ENCODE measurements at places on chromosomes 5 and 9.

GRCh38 chr9:133737774-133738639 is at the start of gene SARDH:
Gene SARDH (minus strand): TSS chr9:133738352. CDS start chr9:133734173, 4,179 bp downstream.
- DNase-seq: no peak

- DNase-seq: no peak
These were observed 5.1 kb upstream of the RALGDS start for GRCh38 chr9:133125941-133126696.

DNA sequence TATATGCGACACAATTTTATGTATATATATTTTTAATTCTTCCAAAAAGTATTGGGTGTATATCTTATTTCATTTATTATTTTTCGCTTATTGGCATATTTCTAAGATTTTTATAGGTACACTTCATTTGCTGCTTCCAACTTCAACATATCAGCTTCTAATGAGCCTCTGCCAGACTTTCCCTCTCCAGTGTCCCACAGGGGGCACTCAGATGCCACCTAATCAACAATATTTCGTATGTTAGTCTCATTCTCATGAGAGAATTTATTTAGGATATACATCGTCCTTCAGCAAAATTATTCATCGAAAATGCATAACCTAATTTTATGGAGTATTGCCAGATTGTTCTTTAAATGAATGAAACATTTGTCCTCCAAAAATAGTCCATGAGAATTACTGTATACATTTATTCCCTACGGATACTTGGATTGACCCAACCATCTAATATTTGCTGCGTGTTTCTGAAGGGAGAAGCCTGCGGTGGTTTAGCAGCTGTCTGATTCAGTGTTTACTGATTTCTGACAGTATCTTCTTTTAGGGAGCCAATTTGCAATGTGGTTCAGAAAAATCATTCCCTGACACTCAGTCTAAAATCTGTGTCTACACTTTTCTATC is 100.6 kb upstream of the SELENOP start:
- no peak for DNase-seq

DNA sequence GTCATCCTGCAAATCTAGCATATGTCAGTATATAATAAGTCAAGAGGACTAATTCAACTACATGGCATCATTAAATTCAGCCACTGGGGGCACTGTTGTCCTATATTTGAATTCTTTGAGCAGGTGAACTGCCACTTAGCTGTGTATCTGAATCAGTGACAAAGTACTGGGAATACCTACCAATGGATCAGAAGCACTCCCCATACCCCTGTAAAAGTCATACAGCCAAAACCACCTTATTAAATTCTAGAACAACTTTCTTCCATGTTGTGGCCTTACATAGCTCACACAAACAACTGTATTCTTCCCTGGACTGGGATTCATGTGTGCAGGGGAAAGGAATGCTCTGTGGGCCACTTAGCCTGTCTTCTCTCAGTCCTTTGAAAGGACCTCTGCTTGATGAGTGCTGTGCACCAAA is 57.4 kb upstream of the PLPP6 start:
- DNase-seq: peak; percentile 58

GRCh38 chr5:133432956-133433532 is 179.3 kb downstream of the FSTL4 start:
- no peak for DNase-seq

DNA sequence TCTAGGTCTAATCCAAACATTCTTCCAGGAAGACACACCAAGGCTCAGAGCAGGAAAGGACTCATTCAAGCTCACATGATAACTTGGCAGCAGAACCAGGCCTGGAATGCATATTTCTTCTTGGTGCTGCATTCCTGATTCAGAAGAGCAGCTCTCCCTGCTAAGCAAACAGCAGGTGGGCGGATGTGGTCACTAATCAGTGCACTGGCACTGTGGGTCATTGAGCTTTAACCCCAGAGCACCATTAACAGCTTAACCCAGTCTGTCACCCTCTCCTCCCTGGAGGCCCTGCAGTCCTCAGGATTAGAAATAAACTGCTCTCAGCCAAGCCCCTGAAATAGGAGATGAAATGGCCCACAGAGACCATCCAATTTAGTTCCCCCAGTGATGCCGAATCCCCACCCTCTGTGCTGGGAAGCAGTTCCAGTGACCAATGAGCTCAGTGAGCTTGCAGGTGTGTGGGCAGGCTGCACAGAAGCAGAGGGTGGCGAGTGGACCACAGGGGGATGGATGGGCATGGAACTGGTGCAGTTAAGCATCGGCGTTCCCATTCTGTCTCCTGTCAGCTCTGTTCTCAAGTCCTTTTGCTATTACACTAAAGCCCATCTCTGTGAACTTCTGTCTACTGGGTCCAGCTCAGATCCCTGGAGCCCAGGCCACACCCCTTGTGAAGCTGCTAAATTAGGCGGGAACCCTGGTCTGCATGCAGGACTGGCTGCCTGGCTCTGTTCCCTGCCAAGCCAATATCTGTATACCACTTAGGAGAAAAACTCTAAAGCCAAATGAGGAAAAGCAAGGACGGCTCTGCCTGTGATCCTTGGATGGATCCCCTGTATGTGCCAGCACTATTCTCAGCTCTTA is 16.6 kb upstream of the MEGF9 start:
- DNase-seq: no peak

GRCh38 chr5:134577022-134577795 is 51.7 kb downstream of the JADE2 start:
- DNase-seq: no peak

- no peak for DNase-seq
These were observed 109.3 kb downstream of the CRB2 start for GRCh38 chr9:123465304-123465703.

DNA sequence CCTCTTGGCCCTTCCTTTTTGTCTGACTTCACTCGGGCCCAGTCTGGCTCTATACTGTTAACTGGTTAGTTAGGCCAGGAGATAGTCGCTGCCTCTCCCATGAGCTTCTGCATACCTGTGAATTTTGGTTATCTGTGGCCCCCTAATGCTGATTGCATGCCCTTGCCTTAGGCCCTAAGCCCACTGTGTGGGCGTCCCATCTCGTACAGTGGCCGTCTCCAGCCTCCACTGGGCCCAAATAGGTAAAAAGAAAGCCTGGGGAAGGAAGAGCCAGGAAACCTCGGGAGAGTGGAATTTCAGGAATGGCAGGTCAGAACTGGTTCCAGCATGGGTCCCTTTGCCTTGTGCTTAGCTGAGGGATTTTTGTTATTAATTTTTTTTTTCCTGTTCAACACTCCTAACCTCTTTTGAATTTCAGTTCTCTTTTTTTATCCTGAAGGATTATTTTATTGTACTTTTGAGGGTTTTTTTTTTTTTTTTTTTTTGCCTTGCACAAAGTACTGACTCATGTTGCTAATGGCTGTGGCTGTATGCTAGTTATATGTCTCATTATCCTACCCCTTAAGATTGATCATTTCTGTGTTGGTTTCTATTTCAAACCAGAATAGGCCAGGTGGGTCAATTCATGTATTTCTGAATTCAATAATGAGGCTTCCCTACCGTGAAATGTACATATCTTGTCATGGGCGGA is 3.4 kb downstream of the PRRC2B start:
- DNase-seq: no peak

GRCh38 chr5:144451187-144451973 is 280.7 kb downstream of the KCTD16 start:
- no peak for DNase-seq

GRCh38 chr5:124747791-124748686 is 1.6 kb upstream of the ZNF608 start:
- no peak for DNase-seq

DNA sequence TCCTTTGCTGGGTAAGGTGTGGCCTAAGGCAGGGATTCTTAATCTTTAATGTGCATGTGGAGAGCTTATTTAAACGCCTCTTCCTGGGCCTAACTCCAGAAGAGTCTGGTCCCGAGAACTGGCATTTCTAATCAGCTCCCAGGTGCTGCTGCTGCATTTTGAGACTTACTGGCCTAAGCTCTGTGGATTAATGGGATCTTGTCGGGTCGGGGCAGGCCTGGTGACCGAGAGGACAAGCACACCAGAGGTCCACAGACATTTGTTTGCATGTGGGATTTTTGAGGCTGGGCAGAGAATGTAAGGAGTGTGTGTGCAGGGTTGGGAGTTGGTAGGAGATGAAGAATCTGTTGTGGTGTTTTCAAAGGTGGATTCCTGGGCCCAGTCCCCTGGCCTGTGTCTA is 95.0 kb upstream of the DAP start:
- DNase-seq: no peak

GRCh38 chr5:53962306-53962705 is 348.1 kb downstream of the ARL15 start:
- DNase-seq: no peak

DNA sequence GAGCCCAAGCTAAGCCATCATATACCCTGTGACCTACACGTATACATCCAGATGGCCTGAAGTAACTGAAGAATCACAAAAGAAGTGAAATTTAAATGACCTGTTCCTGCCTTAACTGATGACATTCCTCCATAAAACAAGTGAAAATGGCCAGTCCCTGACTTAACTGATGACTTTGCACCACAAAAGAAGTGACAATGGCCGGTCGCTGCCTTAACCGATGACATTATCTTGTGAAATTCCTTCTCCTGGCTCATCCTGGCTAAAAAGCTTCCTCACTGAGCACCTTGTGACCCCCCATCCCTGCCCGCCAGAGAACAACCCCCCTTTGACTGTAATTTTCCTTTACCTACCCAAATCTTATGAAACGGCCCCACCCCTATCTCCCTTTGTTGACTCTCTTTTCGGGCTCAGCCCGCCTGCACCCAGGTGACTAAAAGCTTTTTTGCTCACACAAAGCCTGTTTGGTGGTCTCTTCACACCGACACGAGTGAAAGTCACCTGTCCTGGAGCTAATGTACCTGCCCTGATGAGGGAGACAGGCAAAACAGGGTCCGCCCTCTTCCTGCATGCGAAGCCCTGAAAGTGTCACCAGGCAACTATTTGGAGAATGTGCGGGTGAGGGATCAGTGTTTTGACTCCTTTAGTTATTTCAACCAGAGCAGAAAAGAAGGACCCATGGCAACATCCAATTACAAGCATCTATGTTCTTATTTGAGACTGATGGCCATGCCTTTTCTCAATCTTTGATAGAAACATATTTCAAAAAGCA is 266.1 kb downstream of the SMARCA2 start:
- no peak for DNase-seq

DNA sequence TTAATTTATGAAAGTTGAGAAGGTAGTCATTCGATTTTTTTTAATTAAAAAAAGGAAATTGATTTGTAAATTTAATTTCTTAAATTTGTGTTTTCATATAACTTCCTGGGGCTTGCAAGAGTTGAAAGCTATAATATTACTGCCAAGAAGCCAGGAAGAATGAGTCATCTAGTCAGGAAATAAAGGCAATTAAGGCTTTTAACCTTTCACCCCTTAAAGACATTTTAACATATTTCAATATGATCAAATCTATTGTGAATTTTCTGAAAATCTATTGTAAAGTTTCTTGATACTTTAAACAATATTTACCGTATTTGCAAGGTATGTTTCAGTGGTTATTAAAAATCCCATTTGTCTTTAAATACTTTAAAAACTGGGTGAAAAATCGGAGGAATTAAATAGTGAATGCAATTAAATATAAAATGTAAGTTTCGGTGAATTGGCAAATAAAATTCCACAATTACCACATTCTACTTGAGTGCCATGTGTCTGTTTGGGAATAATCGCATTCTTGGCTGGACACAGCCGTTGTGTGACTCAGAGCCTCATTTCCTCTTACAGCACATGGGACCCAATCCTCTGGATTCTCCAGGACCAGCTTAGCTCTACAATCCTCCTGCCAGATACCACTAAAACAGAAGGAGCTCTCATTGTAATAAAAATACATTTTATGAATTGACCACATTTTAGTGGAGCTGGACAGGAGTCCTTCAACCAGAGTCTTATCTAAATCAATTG is 310.7 kb downstream of the HCN1 start:
- no peak for DNase-seq

DNA sequence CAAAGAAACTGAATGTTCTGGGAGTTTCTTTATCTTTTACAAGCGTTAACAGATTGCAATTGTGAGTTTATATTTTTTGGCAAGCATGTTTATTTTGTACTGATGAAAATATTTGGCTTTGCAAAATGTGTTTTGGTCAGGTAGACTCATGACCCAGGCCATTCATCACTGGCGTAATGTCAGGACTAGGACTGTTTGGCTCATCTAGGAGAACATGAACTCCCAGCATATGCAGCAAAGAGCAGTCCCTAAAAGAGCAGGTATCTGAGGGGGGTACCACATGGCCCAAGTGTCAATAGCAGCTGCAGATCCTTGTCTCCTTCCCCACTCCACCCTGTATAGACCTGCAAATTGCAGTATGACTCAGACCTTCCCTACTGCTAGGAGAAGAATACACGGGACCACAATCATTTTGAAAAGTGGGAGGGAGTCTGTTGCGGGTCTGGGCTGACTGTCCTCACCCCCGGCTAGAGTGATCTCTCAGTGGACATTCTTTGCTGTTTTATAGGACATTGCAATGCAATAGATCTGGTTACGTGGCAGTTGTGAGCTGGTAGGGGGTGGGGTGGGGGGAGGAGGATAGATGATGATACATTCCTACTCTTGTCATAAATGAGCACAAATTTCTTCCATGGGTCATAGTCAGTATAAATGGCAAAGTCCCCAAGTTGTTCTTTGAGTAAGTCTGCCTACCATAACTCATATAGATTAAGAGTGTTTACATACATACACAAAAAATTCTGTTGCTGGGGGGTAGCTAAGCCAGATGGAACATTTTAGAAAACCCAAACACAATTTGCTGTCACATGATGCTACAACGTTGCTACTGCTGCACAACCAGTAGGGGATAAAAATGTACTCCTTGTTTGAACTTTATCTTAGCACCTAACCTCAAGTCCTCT is 20.8 kb upstream of the SNCAIP start:
- DNase-seq: no peak

- DNase-seq: no peak
These were observed 296.2 kb downstream of the SPATA31D1 start for GRCh38 chr9:82284758-82285157.

DNA sequence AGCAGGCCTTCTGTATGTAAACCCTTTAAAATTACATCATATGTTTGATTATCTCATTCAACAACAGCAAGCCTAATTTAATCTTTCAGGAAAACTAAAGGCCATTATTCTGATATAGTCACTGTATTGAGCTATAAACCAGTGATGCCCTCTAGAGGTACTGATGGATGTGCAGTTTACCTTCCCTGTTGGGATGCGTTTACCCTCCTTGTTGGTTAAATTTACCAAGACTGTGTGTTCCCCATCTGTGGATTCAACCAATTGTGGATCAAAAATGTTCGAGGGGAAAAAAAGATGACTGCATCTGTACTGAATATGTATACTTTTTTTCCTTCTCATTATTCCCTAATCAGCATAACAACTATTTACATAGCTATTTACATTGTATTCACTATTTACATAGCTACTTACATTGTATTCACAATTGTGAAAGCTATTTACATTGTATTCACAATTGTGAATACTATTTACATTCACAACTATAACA is 3.7 kb upstream of the BAAT start:
- no peak for DNase-seq

DNA sequence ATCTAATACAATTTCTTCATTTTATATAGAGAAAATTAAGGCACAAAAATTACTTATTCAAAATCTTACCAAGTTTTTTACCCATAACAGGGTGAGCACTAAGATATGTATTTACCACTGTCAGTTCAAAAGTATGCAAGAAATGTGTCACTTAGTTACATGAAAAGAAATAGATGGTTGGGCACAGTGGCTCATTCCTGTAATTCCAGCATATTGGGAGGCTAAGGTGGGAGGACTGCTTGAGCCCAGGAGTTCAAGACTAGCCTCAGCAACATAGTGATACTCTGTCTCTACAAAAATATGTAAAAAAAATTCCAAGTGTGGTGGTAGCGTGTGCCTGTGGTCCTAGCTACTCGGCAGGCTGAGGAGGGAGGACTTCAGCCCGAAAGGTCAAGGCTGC is 19.4 kb downstream of the YIPF5 start:
- DNase-seq: no peak

- DNase-seq: no peak
These were observed 75.3 kb downstream of the PTBP3 start for GRCh38 chr9:112258106-112258505.

All from breast epithelium (tissue), 4 donors.